ENCODE measurements at places on chromosomes 12 and 14.

GRCh38 chr12:126944684-126945083 lies 1322.3 kb upstream of the TMEM132C start:
- H3K27me3 ChIP-seq: no peaks in the 10 kb centered on the region
- no peaks in the 10 kb centered on the region for H3K36me3 ChIP-seq
- H3K4me3 ChIP-seq: no peak overlapping the region
- H3K27ac ChIP-seq: no peak overlapping the region

- H3K27me3 ChIP-seq: no peaks in the 10 kb centered on the region
- no peak for DNase-seq
- no peak overlapping the region for H3K27ac ChIP-seq
- H3K4me3 ChIP-seq: no peak overlapping the region
- no peaks in the 10 kb centered on the region for H3K36me3 ChIP-seq
Measured at GRCh38 chr12:15200641-15201040, 20.6 kb downstream of the RERG start.

GRCh38 chr12:12684375-12685106 lies 11.4 kb downstream of the GPR19 start:
- H3K4me3 ChIP-seq: no peak overlapping the region
- H3K4me1 ChIP-seq: peaks cover 4% of the 10 kb centered on the region
- no peaks in the 10 kb centered on the region for H3K36me3 ChIP-seq

DNA sequence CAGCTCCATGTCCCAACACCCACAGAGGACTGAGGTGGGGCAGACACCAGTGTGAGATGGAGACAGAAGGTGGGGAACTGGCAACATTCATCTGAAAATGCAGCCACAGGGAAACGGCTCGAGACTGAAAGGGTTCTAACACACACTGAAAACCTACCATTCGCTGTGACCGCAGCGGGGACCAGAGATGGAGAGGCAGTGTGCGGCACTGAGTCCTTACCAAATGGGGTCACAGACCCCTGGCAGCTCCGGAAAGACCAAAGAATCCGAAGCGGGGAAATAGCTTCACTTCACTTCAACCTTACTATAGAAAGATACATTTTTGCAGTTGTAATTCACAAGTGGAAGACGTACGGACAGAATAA lies 9.6 kb downstream of the BAG5 start:
- H3K4me3 ChIP-seq: no peak overlapping the region
- peaks cover 15% of the 10 kb centered on the region for H3K36me3 ChIP-seq
- peak overlapping the region; percentile 89 for H3K27ac ChIP-seq
- H3K4me1 ChIP-seq: peaks cover 96% of the 10 kb centered on the region

- no peaks in the 10 kb centered on the region for H3K27me3 ChIP-seq
- H3K27ac ChIP-seq: no peak overlapping the region
- DNase-seq: no peak
- H3K4me1 ChIP-seq: no peaks in the 10 kb centered on the region
- no peaks in the 10 kb centered on the region for H3K36me3 ChIP-seq
Measured at GRCh38 chr14:80850197-80850814, 91.2 kb downstream of the CEP128 start.

DNA sequence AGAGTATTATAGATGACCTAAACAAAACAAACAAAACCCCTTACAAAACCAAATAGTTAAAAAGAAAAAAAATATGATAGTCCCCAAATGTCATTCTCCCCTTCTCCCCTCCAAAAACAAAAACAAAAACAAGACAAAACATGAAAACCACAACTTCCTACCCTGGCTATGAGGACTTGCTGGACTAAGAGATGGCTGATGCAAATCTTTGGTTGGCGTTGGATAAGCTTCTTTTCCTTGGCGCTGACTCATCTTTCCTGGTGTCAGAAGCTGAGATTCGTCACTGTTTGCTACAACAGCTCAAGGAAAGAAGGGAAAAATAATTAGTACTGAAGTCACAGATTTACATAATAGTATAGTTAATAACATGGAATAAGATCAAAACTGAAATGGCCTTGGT lies 102.5 kb upstream of the BBS10 start:
- DNase-seq: no peak
- no peak overlapping the region for H3K4me3 ChIP-seq
- no peaks in the 10 kb centered on the region for H3K27me3 ChIP-seq
- no peak overlapping the region for H3K27ac ChIP-seq

Data from heart right ventricle (tissue), 16 donors.